Kidney capillary endothelial cell (primary cell): ENCODE measurements at places on chromosomes 11 and 22.

GRCh38 chr22:30254314-30254713, 7.8 kb upstream of the LIF start:
- no peak for DNase-seq

DNA sequence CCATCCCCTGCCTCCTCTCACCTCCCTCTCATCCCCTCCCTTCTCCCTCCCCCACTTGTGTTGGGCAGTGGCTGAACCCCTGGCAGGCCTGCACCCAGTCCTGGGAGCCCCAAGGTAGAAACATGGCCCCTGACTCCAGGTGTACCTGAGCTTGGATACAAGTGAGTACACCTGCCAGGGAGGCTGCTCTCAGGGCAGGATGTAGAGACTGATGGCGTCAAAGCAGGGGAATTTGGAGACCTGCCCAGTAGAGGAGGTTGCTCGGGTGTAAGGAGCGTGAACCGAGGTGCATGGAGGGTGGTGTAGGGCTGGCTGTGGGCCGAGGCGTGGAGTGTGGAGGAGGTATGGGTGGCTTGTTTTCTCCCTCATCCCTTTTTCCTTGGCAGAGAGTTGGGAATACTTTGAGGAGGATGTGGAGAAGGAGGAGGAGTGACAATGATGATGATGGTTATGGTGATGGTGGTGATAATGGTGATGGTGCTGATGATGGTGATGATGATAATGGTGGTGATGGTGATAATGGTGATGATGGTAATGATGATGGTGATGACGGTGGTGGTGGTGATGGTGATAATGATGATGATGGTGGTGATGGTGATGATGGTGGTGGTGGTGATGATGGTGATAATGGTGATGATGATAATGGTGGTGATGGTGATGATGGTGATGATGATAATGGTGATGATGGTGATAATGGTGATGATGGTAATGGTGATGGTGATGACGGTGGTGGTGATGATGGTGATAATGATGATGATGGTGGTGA, 12.3 kb downstream of the MRGPRG start:
- DNase-seq: no peak

DNA sequence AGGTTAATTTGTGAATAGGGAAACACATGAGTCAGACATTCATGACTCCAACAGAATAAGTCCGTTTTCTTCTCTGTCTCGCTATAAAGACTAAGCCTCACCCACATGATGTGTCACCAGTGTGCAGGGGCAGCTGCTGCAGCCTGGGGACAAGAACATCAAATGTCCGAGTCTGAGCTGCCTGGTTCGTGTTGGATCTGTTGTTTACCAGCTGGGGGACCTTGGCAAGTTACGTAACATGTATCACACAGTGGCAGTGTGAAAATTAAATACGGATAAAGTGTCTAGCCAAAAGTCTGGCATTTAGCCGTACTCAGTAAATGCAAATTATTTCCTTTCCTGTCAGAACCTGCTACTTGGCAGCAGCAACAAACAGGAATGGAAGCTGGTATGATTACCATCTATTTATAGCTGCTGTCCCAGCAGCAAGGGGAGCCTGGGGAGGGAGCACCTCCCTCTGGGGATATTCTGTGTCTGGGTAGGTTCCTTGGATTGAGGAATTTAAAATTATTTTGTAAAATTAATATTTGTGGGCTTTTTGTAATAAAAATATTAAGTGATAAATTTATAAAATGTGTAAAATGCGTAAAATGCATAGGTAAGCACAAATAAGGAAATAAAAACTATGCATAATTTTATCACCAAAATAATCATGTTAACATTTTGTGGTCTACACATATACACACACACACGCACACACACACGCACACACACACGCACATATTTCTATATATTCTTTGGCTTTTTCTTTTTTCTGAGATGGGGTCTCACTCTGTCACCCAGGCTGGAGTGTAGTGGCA, 1.3 kb upstream of the CLDN25 start:
- DNase-seq: peak; percentile 73

DNA sequence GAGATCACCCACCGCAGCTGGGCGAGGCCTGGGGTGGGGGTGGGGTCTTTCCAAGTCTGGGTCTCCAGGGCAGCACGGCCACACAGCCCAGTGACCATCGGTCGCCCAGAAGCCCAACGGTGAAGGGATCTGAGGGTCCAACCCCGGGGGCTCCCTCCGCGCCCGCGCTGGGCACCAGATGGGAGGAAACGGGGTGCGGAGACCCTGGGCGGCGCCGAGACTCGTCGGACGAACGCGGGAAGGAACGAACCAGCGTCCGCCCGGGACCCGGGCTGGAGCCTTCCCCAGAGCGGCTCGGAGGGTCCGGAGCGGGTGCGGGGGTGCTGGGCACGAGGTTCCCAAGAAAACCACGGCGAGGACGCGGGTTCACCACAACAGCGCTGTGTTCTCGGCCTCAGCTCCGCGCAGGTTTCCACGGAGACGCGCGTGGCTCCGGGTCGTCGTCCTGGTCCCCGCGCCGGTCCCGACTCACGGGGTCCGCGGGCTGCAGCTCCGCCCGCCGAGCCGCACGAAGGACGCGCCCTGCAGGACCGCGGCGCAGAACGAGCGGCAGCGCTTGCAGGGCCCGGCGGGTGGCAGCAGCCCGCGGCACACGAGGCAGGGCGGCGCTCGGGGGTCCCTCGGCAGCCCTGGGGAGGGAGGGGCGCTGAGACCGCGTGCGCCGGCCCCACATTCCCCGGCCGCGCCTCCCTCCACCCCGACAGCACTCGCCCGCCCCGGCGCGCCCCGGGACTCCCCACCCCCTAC, 2.3 kb upstream of the IL17REL start:
- DNase-seq: no peak

- no peak for DNase-seq
Measured at GRCh38 chr11:103800406-103801114, 235.9 kb upstream of the DDI1 start.

- no peak for DNase-seq
Measured at GRCh38 chr22:22099194-22099486, 116.6 kb upstream of the TOP3B start.
